COR-L47 (cell line): ENCODE measurements at places on chromosomes 7 and 10.
A peak's percentile ranks its signal among the peaks of the same experiment; 100 is the strongest.

DNA sequence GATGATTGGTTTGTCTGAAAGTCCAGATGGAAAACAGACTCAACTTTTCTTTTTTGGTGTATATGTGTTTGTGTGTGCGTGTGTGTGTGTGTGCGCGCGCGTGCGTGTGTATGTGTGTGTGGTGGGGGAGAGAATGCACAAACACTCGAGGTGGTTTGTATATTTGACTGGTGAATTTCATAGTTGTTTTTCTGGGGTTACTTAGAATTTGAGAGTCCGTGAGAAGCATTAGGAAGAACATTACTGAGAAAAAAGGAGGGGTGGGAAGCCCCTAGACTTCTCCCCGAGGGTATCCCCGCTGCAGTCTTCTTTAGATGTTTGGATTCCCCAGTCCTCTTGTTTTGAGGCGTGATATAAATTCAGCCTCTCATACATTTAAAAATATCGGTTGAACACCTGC is 6.0 kb downstream of the CAMK1D start:
- no peak for DNase-seq

DNA sequence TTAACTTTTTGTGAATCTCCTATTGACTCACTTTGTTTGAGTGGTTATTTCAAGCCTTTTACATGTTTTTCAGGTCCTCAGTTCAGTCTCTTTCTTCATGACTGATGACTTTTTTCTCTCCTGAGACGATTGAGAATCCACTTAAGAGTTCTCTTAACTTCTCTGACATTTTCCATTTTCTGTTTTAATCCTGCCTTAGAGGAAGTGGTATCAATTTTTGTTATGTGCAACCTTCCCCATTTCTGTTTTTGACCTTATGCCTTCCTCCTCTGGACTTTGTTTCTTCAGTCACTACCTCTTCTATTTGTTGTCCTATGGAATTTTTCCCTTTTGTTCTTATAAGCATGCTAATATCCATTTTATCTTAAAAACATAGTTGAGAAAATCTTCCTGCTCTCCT is 2.4 kb downstream of the PSMC2 start:
- DNase-seq: no peak

DNA sequence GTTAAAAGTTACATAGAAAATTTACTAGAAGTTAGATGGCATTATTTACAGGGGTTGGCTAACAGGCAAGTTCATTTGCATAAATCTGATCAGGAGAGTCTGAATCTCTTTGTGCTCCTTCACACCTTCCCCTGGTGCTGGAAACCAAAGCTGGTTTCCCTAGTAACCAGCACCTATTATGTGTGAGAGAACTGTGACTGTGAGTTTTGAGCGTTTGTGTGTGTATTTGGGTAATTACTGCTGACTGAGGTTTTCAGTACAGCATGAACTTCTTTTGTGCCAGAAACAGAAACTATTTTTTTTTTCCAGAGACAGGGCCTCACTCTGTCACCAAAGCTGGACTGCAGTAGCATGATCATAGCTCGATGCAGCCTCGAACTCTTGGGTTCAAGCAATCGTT is 10.3 kb upstream of the IFIT1B start:
- no peak for DNase-seq

- DNase-seq: peak; percentile 36
Observed at GRCh38 chr7:35565927-35566326, 129.0 kb downstream of the HERPUD2 start.

DNA sequence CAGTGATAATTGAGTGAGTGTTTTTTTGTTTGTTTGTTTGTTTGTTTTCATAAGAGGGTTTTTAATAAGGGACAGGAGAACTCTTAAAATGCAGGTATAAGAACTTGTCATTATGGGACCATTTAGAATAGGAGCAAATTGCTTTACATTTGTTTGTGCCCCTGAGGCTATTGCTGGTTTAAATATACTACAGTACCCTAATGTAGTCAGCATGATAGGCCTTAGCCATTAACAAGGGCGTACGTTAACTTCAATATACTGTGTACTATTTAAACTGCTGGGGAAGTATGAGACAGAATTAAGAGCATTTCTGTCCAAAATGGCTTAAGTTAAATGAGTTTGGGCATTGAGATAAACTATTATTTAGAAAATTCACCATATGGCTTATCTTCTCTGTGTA is 26.2 kb downstream of the PRKAR2B start:
- no peak for DNase-seq

GRCh38 chr7:75628055-75628454 is 110.7 kb downstream of the HIP1 start:
- no peak for DNase-seq

DNA sequence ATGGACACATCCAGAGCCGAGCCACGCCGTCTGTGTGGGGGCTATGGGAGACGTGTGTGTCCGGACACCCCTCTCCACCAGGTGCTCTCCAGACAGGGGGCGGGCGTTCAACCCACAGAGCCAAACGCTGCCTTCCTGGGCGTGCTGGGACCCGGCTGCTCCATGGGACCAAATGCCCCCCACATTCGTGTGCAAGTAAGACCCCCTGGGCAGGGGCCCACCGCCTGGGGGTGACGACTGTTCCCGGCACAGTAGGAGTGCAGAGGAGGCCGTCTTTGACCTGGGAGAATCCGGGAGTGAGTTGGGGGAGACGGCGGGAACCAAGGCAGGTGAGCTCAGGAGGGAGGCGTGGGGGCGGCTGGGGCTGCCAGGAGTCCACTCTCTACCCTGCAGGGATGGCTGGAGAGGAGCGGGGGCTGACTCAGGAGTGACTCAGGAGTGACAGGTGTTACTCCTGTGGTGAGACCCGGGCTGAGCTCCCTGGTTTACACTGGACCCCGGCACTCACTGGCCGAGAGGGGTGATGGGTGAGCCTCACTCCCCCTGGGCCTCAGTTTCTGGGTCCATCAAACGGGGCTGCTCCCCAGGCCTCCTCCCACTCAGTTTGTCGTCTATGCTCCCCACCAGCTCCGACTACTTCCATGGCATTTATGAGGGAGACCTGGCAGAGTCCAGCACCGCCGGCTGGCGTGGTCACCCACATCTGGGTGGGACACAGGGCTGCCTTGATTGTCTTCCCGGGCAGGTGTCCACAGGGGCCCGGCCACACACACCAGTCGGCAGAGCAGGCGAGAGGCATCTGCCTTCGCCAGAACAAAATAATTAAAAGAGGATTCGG is 95.0 kb downstream of the MICALL2 start:
- no peak for DNase-seq

DNA sequence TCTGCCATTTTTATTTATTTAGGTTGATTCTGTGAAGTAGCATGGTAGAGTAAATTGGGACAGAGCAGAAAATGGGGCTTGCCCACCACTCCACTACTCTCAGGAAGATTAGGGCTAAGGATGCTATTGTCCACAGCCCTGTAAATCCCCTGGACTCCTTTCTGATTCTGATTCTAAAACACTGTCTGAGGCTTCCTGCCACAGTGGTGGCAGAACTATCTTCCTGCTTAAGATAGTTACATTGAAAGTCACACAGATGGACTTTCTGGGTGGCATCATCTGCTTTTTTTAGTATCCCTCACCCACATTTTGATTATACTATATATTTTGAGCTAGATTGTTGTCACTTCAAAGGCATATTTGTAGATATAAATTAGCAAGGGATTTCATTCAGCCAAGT is 50.0 kb downstream of the SPAM1 start:
- no peak for DNase-seq

GRCh38 chr10:112805701-112806100 is 144.3 kb upstream of the TCF7L2 start:
- no peak for DNase-seq

DNA sequence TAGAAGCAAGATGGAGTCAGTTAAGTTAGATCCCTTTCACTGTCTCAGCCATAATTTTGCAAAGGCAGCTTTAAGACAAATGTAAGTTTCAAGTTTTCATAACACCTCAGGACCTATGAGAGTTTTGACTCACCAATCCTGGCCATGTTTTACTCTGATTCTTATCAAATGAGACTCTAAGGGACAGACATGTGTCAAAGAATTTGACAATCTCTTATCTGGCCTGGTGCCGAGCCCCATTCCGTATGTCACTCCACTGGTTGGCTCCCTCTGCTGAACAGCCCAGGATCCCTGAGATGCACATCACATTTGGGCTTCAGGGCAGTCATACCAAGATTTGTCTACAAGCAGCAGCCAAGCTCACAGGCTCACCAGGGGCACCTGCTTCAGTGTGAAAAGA is 187.6 kb upstream of the STK17A start:
- no peak for DNase-seq

DNA sequence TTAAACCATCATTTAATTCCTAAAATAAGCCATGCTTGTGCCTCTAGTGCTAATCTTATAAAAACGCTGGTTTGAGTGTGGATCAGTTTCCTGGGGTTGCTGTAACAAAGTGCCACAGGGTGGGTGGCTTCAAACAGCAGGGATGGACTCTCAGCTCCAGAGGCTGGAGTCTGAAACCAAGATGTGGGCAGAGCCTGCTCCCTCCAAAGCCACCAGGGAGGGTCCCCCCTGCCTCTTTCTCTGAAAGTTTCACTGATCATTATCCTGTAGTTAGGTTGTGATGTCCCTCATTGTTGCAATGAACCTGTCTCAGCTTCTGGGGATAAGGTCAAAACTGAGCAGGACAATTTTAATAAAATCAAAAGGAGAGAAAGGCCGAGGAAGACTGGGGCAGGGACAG is 251.9 kb upstream of the TCERG1L start:
- DNase-seq: no peak

- DNase-seq: no peak
Observed at GRCh38 chr7:27771111-27771510, 31.1 kb downstream of the TAX1BP1 start.
